Osteoblast (primary cell): ENCODE measurements at places on chromosomes 4 and X. TPM values are rescaled to one million over a fixed set of nuclear protein-coding genes. Genes with fewer than 3 reads are reported as not detected.

ADGRG2 gene
- total RNA-seq: under 0.01 TPM in 2 replicates

TLR2 gene
- 0.29 and 0.36 TPM in 2 replicates for total RNA-seq

PRKG2 gene
- total RNA-seq: 0.72 and 0.88 TPM in 2 replicates

SPANXA1 gene
- 0.29 TPM in 1 of 2 replicates, not detected in the other for total RNA-seq

PCDH19 gene
- 0.36 and 0.59 TPM in 2 replicates for total RNA-seq

SPIN4 gene
- total RNA-seq: 4.7 and 5.9 TPM in 2 replicates

SYNPO2 gene
- total RNA-seq: 20.9 and 34.0 TPM in 2 replicates

LAMP2 gene
- total RNA-seq: 237 and 294 TPM in 2 replicates

DNA sequence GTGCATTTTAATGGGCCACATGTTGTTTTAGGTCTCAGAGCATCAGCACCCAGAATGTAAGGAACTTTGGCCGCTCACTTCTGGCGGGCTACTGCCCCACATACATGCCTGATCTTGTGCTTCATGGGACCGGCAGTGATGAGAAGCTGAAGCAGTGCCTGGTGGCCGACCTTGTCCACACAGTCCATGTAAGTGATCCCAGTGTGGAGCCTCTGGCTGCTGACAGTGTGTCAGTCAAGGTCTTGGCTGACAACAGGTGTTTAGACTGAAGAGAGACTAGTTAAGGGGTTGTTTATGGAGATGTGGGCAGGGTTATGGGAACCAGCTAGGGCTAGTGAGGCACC, 101.4 kb downstream of the FNIP2 start:
- no peak for DNase-seq

GRCh38 chr4:114225436-114225835, 246.0 kb upstream of the ARSJ start:
- no peak for DNase-seq

GRCh38 chr4:67933755-67934154, 29.5 kb downstream of the TMPRSS11A start:
- no peak for DNase-seq

DNA sequence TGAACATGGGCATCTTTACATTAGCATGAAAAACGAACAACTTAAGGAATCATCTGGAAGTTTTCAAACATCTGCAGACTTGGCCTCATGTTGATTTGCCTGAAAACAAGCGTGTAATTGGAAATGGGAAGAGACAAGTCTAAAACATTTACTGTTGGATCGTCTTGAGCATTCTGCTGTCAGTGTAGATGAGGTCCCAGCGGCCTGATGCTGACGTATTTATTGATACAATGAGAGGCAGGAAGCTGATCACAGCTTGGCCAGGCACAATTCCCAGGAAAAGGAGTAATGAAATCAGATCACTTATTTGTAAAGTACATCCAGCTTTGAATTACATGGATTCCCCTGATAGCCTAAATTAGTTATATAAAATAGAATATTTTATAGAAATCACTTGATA, 210.6 kb downstream of the CLCN4 start:
- no peak for DNase-seq

- DNase-seq: no peak
Observed at GRCh38 chr4:174292473-174292872, 8.8 kb downstream of the CEP44 start.

DNA sequence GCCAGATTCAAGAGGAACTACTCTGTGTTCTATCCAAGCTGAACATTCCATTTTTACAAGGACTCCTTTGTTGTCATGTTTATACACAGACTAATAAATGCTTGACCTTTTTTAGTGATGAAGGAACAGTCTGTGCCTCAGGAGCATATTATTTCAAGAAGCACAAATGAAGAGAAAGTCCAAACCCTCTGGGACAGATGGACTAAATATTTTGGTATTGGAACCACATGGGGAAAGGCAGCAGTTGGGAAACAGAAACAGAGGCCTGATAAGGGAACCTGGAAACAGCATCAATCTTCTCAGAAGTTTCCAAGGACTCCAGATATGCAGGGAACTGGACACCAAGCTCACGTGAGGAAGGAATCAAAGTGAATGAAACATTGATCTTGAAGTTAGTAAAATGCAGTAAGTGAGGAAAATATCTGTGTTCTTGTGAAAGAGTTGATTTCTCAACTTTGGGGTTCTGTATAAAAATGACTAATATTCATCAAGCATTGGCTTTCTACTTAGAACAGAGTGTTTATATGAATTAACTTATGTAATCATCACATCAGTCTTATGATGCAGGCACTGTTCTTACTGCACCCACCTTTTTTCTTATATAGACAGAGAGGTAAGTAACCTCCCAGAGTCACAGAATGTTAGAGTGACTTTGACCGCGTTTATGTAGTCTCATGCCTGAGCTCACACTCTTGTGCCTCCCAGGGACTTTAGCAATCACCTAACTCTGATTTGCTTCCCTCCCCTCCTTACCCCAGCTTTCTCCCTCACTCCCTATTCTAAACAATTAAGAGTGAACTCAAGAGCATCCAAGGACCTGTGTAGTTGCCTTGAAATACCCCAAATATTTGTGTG, 148.9 kb upstream of the JADE1 start:
- no peak for DNase-seq

DNA sequence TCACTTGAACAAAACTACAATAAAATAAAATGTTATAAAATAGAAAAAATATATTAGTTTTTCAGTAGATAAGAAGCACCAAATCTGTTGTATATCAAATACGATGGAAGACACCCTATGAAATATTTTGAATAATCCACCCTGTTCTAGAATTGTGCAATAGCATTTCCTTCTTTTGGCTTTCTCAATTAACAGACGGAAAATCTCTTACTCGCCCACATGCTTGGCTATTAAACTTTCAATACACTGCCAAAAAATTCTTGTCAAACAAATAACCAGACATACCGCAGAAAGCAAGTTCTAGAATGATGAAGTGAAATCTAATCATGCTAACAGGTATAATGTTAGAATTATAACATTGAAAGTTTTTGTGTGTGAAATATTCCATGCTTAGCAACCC, 671.6 kb upstream of the SLIT2 start:
- no peak for DNase-seq

GRCh38 chr4:80990851-80991250, 39.7 kb upstream of the BMP3 start:
- DNase-seq: no peak

- no peak for DNase-seq
Observed at GRCh38 chrX:154051201-154051810, 31.6 kb upstream of the IRAK1 start.

DNA sequence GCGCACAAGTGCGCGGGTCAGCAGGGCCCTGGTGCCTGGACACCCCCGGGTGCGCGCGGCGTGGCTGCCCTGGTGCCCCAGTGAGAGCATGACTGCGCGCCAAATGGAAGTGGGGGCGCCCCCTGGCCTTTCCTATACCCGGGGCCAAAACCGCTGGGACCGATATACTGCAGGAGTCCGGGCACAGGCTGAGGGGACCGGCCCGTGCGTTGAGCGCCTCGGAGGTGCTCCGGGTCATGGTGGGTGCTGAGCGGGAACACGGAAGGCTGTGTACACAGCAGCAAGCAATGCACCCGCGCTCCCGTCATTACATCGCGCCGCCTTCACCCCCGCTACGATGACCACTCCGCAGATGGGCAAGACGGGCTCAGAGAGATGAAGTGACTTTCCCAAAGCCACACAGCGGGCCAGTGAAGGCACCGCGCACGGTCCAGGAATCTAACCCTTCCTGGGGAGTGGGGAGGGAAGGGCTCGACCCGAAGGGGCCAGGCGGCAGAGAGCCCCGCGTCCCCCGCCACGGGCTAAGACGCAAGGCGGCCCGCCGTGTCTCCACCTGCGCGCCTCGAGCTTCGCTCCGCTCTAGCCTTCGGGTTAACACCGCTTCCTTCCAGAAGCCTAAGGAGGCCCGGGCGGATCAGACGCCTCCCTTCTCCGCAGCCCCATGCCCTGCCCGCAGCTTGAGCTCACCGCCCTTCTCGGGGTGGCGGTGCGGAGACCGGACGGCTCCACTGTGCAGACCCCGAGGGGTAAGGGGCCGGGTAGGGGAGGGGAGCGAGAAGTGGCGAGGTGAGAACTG, 11.3 kb downstream of the HMX1 start:
- DNase-seq: peak; percentile 80

DNA sequence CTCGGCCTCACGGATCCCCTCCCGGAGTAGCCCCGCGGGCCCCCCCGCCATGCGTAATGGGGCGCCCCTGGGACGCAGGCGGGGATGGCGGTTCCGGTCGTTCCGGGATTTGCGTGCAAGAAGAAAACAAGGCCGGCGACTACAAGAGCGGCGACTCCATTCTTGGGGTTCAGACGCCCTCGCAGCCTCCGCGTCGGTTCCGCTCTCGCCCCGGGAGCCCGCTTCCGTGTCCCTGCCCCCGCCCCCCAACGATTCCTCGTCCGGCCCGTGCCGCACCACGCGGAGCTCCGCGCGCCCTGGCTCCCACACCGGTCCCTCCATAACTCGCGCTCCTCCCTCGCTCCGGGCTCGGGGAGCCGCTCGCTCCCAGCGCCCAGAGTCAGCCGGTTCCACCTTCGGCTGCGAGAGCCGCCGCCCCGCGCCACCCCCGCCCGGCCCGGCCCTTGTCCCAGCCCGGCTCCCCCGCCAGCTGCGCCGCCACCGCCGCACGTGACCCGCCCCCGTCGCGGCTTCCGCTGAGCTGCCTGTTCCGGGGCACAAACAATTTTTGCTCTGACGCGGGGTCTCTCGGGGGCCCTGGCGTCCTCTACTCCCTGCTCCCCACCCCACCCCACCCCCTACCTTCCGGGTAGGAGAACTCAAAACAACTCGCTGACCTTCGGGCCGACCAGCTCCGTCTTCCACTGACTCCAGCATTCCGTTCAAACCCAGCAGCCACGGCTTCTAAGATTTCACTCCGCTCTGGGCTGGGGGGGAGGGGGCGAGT, 78.8 kb upstream of the BCOR start:
- DNase-seq: peak; percentile 89

GRCh38 chr4:156974264-156974663, 2.7 kb upstream of the PDGFC start:
- DNase-seq: peak; percentile 73

DNA sequence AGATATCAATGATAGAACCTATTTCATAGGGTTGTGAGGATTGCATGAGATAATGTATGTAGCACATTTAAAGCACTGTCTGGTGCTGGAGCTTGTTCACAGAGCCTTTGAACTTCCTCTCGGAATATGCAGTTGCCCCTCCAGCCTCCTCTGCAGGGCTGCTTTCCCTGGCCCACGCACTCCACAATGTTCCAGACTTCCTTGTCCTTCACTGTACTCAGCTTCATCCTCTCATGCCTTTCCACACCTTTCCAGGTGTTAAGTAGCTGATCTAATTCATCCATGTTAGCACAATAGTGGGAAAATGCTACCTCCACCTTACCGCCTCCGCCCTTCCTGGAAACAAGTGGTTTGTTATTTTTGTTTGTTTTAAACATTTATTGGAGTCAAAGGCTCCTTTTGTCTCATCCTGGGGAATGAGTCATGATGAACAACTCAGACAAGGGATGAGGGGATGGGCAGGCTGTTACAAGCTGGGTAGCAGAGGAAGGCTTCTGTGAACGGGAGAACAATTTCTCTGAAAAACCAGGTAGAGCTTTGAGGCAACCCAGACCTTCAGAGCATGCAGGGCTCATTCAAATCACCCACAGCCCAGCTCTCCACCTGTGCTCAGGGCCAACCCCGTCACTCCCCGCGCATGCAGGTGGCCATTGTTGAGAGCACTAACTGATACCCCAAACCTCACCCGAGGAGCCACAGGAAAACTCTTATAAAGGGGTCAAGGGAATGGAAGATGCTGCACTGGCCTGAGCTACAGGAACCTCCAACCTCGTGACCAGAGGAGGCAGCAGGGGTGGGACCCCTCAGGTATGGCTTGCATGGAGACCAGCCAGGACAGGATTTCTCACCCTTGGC, 84.9 kb upstream of the TBL1X start:
- no peak for DNase-seq

GRCh38 chrX:100704581-100705203, 27.2 kb downstream of the SYTL4 start:
- DNase-seq: no peak

GRCh38 chrX:26822448-26822847, 606.5 kb downstream of the MAGEB5 start:
- no peak for DNase-seq

DNA sequence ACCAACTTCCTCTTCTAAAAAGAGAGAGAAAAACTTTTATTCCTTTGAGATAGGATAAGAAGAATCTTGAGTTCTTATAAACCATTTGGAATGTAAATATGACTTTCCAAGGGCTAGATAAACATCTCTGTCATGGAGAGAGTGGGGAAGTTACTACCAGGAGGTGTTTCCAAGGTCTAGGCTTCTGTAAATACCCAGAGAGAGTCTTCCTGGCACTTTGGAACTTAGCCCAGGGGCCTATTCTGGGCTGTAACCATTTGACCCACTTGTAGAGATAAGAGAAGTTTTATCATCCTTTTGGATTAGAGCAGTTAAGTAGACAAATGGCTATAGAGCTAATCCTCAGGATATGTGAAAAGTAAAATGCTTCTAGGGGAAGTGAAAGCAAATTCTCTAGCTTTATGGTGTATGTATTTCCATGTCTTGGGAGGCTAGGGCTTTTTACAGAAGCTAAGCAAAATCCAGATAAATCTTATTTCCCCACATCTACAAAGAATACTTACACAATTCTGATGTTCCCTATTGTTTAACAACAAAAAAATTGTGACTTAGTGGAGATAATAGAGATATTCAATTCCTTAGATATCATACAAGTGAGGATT, 51.1 kb downstream of the MCUB start:
- peak; percentile 58 for DNase-seq

DNA sequence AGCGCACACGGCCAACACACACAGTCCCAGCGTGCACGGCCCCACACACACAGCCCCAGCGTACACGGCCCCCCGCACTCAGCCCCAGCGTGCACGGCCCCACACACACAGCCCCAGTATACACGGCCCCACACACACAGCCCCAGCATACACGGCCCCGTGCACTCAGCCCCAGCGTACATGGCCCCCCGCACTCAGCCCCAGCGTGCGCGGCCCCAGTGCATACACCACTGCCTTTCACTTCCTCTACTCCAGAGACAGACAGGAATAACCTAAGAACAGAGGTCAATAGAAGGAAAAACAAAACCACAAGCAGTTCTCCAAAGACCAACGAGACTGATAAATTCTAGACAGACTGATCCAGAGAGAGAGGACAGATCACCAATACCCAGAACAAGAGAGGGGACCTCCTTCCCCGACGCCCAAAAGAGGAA, 17.1 kb downstream of the GAK start:
- DNase-seq: no peak

GRCh38 chr4:121666091-121666679, 30.6 kb downstream of the ANXA5 start:
- DNase-seq: no peak

- no peak for DNase-seq
Observed at GRCh38 chrX:17081511-17081910, 135.1 kb downstream of the REPS2 start.

GRCh38 chr4:25330905-25331808, 18.6 kb downstream of the ZCCHC4 start:
- no peak for DNase-seq

- DNase-seq: no peak
Observed at GRCh38 chr4:183430317-183430993, 14.0 kb upstream of the CDKN2AIP start.

GRCh38 chr4:168483811-168484210, 3.5 kb upstream of the DDX60L start:
- peak; percentile 6 for DNase-seq

GRCh38 chr4:46958742-46959488, 34.5 kb downstream of the GABRA4 start:
- DNase-seq: no peak

- no peak for DNase-seq
Observed at GRCh38 chr4:180106997-180107396, 2136.2 kb upstream of the TENM3 start.
